ENCODE measurements at places on chromosomes 4 and X.

DNA sequence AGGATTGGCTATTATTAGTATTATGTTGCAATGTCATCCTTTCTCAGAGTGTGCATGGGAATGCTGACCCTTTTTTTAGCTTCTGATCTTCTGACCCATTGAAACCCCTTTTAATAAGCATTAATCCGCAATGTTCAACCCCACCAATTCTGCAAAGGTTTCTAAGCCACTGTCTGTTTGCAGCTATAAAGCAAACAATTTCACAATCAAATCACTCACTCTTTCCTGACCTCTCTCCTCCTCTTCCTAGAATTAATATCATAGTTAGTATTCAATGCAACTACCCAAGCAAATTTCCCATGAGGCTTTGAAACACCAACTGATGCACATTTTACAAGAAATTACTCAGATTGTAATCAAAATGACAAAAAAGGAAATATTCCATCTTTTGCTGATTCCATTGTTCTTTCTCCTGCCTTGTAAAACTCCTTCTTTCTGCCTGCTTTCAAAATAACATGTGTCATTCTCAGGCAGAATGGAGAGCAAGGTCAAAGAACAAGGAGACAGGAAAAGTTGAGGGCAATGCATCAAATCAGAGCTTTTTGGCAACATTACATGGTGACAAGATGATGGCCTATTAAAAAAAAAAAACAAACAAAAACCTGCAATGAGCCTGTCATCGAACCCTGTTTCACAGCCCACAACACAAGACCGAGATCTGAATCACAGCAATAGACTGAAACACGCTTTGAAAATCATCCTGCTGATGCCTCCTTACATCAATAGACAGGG is 253.2 kb upstream of the AR start:
- no peak for DNase-seq

DNA sequence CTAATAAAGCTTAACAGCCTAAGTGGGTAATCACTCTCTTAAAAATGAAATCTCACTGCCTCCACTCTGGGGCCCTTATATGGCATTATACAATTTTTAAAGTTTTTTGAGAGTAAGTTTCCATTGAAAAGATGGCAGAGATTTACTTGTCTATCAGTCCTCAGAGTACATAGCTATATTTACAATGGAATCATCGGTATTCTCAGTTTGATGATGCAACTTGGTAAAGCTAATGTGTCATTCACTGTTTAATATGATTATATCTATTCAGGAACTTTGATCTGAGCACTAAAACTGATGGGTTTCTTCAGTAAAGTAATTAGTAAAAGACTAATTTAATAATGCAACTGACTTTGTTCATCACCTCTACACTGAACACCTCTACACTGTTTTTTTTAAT is 51.6 kb downstream of the CT47B1 start:
- DNase-seq = no peak

DNA sequence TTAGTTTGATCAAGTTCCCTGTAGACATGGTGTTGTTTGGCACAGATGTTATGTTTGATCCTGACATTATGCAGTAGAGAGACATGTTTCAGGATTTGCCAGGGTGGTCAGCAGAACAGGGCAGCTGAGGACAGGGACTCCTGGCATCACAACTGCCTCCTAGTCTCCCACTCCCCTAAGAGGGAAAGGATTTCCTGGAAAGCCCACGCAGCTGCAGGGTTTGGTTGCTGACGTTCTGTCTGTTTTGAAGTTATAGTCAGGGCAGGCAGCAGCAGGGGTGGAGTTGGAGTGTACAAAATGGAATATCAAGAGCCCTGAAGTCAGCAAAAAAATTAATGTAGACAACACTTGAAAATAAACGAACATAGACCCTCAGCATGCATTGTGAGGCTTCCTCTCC is 125.4 kb downstream of the CPE start:
- no peak for DNase-seq

- DNase-seq = no peak
These were observed 111.7 kb downstream of the SYNPO2 start for GRCh38 chr4:119000400-119000799.

DNA sequence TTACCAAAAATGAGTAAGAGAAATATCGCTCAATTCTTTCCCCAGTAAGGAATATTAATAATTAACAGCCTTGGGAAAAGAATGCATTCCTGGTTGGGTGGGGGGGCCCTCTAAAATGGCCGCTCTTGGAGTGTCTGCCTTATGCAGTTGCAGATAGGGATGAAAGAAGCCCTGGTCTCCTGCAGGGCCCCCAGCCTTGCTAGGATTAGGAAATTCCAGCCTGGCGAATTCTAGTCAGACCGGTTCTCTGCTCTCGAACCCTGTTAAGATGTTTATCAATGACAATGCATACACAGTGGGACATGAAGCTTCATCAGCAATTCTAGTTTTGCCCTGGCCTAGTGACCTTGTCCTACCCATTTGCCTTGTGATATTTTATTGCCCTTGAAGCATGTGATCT is 1047.7 kb upstream of the GRID2 start:
- no peak for DNase-seq

DNA sequence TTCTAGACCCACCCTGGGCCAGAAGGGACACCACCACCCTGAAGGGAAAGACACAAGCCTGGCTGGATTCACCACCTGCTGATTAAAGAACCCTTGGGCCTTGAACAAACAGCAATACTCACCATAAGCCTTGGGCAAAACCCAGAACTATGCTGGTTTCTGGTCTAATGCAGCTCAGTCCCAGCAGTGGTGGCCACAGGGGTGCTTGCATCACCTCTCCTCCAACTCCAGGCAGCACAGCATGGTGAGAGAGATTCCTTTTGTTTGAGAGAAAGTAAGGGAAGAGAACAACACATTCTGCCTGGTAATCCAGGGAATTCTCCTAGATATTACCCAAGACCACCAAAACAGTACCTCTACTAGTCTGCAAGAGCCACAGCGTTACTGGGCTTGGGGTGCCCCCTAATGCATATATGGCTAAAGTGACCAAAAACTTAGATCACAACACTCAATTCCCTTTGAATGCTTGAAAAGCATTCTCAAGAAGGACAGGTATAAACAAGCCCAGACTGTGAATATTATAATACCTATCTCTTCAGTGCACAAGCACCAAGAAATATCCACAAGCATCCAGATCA is 25.7 kb downstream of the RNF128 start:
- DNase-seq = no peak

GRCh38 chrX:21657318-21658151 is 595 bp downstream of the KLHL34 start:
- DNase-seq = no peak

GRCh38 chr4:21209860-21210259 is 509.6 kb downstream of the PACRGL start:
- no peak for DNase-seq

DNA sequence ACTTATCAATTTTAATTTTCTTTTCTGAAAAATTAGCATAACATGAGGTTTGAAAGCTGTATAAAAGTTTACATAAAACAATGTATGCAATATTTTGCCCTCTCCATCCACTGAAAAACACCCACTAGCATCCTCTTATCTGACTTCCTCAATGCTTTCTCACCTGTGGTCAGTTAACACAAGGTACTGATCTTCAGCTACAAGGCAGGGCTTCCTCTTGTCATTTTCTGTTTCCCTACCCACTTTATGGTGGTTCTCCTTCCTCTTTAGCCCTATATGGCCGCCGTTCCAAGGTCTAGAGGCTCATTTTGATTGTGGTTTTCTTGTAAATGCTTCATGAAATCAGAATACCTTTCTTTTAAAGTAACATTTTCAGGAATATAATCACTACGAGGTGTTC is 618.6 kb upstream of the CPEB2 start:
- no peak for DNase-seq

- no peak for DNase-seq
These were observed 35.9 kb upstream of the LRAT start for GRCh38 chr4:154707877-154708276.

DNA sequence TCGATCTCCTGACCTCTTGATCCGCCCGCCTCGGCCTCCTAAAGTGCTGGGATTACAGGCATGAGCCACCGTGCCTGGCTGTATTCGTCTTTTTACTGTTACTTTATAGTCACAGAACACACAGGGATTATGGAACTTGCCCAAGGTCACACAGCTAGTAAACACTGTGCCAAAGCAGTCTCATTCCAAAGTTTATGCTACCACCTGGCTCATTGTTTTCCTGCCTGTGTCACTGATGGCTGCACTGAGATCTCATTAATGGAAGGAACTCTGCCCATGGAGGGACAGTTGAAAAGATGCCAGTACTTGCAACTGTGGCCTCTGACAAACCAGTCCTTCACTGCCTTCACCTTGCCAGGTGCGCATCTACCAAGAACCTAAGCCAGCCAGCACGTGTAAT is 517.7 kb downstream of the BCOR start:
- no peak for DNase-seq

- no peak for DNase-seq
These were observed 23.8 kb downstream of the AFAP1 start for GRCh38 chr4:7915875-7916242.

DNA sequence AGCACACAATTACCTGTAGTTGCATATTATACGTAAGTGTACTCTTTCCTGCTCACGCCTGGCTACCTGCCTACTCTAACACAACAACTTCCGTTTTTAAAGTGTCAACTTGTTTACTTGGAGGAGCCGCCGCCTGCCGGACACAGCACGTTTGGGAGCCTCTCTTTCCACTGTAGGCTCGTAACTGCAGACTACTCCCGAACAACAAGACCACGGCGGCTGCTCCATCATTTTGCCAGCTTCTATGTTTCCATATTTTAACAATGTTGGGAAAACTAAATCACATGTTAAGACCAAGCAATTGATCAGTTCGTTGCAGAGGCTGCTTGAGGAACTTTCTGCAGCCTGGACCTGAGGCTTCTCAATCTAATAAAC is 841 bp downstream of the MTNR1A start:
- peak; percentile 68 for DNase-seq

- no peak for DNase-seq
These were observed at the start of gene CDS1 for GRCh38 chr4:84582988-84583875. Gene CDS1, plus strand, starts transcription at chr4:84583127. Its CDS starts 275 bp downstream, at chr4:84583402.

GRCh38 chr4:174084542-174084941 is 198.9 kb downstream of the FBXO8 start:
- no peak for DNase-seq

DNA sequence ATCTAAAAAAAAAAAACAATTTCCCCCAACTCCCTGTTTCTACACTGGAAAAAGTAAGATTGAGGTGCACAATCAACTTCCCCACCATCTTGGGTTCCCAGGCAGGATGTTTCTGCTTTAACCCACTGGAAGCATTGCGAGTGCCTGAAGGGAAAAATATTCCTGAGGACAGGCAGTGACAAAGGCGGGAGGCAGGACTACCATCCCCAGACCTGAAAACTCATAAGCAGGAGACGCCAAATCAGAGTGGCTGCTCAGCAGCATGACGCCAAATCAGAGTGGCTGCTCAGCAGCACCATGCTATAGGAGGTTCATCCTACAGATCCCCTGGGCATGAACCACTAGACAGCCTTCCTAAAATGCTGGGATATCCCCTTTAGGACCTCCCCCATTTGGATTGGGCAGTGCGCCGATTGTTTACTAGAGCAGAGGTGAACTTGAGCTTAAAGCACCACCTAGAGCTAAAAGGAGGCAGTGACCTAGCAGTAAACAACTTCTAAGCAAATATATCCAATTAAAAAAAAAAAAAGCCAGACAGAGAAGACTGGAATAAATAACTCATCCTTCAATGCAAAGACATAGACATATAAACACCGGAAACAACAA is 35.0 kb upstream of the GK start:
- DNase-seq = no peak

- no peak for DNase-seq
These were observed 50.0 kb upstream of the LIMCH1 start for GRCh38 chr4:41487868-41488440.

GRCh38 chr4:2450394-2451035 is 18.4 kb upstream of the RNF4 start:
- no peak for DNase-seq

GRCh38 chr4:41693629-41694028 is 54.9 kb downstream of the PHOX2B start:
- DNase-seq = no peak

- no peak for DNase-seq
These were observed 7.7 kb downstream of the S100P start for GRCh38 chr4:6701371-6701770.

DNA sequence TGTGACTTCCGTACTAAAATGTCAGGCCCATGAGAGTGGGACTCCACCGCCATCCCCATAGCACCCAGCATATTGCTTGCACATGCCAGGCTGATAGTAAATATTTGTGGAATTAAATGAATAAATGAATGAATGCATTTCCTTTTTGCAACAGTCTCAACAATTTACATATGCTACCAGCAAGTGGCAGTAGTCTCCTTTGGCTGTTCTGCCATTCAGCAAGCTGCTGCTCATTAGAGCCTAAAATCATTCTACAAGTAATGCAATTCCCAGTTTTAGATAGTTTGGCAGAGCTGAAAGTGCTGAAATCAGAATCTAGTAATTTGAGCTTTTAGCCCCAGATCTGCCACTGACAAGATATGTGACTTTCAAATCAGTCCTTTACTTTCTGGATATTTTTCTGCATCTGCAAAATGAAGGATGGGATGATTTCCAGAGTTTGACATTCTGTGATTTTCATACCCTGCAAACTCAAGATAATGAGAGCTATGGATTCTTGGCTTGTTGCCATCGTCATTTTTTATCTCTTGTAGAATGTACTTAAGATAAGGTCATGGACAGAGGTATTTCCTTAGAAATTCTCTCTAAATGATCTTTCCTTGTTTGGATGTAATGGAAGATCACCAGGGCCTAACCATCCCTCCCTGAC is 35.7 kb upstream of the INTS6L start:
- DNase-seq = no peak

- DNase-seq = no peak
These were observed 154.0 kb upstream of the FMR1 start for GRCh38 chrX:147757750-147758149.

DNA sequence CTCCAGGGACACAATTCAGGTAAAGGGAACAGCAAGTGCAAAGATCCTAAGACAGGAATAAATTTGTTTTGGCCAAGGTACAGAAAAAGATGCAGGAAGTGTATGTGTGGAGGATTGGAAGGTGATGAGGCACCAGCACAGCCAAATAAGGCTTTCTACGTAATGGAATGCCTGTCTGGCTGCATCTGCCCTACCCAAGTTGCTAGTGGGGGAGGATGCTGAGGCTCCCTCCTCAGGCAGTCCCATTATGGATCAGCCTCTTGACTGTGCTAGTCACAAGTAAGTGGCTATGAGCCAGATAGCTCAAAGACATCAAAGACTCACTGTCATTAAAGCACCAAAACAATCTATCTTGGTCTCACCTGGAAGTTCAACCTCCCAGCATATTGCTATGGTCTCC is 300.9 kb upstream of the FAT4 start:
- no peak for DNase-seq

GRCh38 chrX:140918398-140919038 is 83.9 kb upstream of the SPANXB1 start:
- no peak for DNase-seq

Measured in osteocyte (in vitro differentiated cells).